Cardiac septum (tissue), 1 donor: ENCODE measurements at places on chromosomes 4 and X. TPM values are rescaled to one million over a fixed set of nuclear protein-coding genes. Genes with fewer than 3 reads are reported as not detected.

Gene GLUD2
- 1.6 TPM for total RNA-seq

Gene SPON2
- 19.8 TPM for total RNA-seq

Gene MND1
- total RNA-seq: not detected

Gene MTHFD2L
- total RNA-seq: 14.5 TPM

Gene CDX4
- total RNA-seq: not detected

Gene SPANXN5
- not detected for total RNA-seq

Gene MAPK10
- total RNA-seq: 3.0 TPM

Gene HSFX3
- 0.59 TPM for total RNA-seq

Gene GYG2
- 1.3 TPM for total RNA-seq

Gene MYOZ2
- total RNA-seq: 727 TPM
